Dermis lymphatic vessel endothelial cell (primary cell): ENCODE measurements at places on chromosomes 1 and 21. TPM values are rescaled to one million over a fixed set of nuclear protein-coding genes. Genes with fewer than 3 reads are reported as not detected.

Gene KRTAP22-2
- total RNA-seq: not detected in 2 replicates

Gene PSRC1
- 1.0 and 1.3 TPM in 2 replicates for total RNA-seq

Gene PLXNA2
- total RNA-seq: 35.6 and 40.7 TPM in 2 replicates

Gene OR6K3
- not detected in 2 replicates for total RNA-seq

Gene NOTCH2NLA
- 7.5 and 18.4 TPM in 2 replicates for total RNA-seq

Gene EDN2
- not detected in 2 replicates for total RNA-seq

Gene OR2T29
- total RNA-seq: not detected in 2 replicates
